ENCODE measurements at places on chromosomes 4 and X.

GRCh38 chrX:110276778-110277177 lies 41.1 kb downstream of the AMMECR1 start:
- DNase-seq, result no peak

DNA sequence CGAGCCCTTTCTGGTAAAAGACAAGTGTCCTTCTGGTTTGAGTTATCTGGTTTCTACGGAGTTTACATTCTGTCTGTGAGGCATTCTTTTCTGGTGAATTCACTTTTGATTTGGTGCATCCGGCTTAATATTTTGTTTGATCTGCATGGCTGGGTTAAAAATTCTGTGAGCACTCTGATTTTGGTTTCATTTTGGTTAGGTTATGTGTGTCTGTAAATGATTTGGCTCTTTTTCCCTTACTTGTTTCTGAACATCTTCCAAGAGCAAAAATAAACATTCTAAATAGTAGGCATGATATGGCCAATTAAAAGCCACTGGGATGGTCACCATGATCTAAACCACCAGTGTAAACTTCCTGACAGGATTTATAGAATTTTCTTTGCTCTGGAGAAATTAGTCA lies 85.7 kb upstream of the PTPN13 start:
- peak; percentile 88 for DNase-seq

DNA sequence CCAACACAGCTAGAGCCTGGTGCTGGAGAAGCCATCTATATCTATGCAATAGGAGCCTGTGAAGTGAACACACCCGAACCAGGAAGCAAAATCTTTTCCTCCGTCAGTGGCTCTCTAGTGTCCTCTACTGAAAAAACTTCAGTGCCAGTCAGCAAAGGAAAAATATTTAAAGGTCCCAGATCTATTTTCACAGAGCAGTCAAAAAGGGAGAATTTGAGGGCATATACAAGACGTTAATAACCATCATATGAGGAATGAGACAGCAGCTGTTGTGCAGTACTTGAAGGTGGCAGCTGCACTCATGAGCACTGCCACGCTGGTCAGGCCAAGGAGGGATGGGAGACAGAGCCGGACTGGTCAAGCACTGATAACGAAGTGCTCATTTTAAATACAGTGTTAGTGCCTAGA lies 14.4 kb downstream of the MCUB start:
- no peak for DNase-seq

- no peak for DNase-seq
These were observed 140.5 kb downstream of the CHRNA9 start for GRCh38 chr4:40475609-40476008.

DNA sequence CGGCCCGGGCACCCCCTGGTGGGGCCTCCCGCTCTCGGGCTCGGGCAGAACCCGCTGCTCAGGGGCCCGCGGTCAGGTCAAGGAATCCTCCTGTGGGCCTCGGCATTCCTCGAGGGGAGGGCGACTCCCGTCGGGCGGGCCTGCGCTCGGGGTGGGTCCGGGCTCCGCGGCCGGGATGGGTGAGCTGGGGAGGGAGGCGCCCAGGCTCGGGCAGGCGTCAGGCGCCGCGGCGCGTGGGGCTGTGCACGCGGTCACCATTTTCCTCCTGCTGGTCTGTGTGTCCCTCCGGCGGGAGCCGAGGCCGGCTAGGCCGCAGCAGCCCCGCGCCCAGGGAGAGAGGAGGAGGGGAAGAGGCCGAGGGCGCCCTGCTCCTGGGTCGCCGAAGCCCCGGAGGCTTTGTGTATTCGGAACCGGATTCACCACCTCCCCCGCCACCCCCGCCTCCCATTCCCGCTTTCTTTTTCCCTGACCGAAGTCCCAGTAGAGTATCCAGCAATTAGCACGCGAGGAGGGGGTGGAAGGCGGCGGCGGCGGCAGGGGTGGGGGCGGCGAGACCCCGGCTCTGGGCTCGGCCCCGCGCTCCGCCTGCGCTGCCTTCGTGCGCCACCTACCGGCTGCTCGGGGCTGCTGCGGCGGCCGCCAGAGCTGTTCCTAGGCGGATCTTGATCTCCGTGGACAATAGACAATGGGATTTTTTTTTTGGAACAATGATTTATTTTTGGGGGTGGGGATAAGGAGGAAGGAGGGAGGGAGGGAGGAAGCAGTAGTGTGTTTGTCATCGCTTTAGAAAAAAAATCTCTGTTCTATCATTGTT lies 99.0 kb upstream of the MAML3 start:
- DNase-seq, result peak; percentile 83

DNA sequence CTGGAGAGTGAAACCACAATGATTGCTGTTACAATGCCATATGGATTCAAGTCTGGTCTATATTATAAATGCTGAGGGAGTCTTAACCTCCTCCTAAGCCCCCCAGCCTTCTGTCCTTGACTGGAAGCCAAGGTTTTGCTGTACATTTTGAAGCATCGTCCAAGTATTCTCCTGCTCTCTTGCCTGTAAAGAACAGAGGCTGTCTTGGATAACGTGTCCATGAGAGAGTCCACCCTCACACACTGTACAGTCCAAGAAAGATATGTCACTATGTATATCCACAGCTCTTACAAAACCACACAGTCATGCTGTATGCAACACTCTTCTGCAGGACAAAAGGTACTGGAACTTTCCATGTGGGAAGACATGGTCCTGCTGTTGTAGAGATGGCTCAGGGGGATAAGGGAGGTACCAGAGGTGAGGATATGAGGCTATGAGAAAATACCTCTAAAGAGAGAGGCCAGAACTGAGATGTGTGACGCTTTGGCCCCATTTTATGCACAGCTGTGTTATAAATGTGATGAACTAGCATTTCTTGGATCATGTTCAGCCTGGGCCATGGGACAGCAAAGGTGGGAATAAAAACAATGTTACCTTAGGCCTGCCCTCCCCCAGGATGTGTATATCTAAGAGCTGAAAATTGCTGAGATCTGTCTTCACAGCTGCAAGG lies 678.6 kb downstream of the IQCM start:
- DNase-seq, result peak; percentile 23

GRCh38 chrX:119228512-119229252 lies 7.4 kb upstream of the PGRMC1 start:
- DNase-seq, result peak; percentile 94

DNA sequence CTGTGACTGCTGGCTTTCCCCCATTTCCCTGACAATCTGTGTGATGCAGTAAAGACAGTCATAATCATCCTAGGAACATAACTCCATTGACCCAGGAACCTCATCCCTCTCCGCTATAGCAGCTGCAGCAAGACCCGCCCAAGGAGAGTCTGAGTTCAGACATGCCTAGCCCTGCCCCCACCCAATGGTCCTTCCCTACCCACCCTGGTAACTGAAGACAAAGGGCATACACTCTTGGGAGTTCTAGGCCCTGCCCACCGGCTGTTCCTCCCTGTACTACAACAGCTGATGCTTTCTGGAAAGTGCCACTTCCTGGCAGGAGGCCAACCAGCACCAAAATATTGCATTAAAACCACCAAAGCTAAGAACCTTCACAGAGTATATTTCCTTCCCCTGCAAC lies 1035.6 kb downstream of the C4orf33 start:
- no peak for DNase-seq

- peak; percentile 76 for DNase-seq
These were observed 365.8 kb upstream of the TENM3 start for GRCh38 chr4:181877329-181877848.

DNA sequence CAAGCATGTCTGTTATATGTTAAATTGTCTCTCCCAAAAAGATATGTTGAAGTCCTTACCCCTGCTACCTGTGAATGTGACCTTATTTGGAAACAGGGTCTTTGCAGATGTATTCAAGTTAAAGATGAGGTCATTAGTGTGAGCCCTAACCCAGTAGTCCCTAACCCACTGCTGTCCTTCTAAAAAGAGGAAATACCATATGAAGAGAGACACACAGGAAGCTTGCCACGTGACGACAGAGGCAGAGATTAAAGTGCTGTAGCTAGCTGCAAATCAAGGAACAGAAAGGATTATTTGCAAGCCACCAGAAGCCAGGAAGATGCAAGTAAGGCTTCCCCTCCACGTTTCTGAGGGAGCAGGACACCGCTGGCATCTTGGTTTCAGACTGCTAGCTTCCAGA lies 150.1 kb downstream of the HNRNPD start:
- DNase-seq, result no peak

DNA sequence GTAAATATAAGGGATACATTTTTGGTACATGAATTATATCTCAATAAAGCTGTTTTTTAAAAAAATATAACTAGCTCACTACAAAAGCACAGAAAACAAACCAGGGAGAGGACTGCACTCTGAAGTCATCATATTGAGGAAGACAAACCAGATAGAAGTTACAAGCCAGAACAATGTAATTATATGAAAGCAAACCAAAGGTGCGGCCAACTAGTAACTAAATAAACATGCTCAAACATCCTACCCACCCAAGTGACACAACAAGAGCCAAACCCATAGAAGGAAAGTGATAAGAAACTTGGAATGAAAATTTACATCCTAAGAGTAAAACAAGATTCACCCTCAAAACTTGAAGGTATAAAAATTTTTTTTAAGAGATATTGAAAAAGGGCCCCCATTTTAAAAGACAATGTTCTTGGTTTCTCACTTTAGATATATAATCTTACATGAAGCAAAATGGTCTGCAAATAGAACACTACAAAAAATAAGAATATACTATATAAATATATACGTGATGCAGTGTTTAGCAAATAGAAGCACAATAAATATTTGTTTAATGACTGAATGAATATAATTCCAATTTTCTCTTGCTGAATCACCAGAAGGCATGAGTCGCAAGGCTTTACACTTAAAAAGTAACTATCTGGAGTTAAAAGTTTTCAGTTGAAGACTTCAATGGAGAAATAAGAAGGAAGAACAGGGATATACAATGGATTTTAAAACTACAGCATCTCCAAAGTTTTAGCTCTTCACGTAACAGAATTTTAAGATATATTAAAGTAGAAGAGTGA lies 4.0 kb upstream of the SH3D19 start:
- DNase-seq, result peak; percentile 49

Measured in fibroblast of skin of right biceps (primary cell).